CD8-positive, alpha-beta T cell (primary cell): ENCODE measurements at places on chromosomes 13 and 19.

DNA sequence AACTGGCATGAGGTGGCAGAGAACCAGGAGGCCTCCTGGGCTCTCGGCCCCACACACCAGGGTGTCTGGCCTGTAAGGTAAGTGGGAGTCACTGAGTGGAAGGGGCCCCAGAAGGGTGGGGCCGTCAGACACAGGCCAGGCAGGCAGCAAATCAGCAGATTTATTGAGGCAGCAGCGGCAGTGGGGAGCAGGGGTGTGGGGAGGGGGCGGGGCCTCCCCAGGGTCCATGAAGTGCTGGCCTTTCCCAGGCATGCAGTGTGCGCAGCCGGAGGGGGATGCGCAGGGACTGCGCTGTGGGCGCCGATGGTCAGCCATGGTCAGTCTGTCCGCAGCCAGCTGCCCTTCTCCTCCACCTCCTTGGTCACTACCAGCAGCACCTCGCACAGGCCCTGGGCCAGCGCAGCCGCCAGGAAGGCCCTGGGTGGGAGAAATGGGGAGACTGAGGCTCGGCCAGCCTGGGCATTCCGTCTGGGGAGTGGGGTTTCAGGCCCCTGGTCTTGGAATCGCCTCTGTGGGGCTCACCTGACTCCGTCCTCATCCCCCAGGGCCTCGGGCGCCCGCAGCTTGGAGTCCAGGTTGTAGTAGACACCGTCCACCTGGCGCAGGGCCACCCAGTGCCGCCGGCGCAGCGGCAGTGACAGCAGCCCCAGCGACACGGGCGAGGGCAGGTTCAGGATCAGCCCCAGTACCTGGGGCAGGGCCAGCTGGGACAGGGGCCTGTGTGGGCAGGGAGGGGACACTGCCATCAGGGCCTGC lies 5.0 kb downstream of the JOSD2 start:
- DNase-seq, result no peak

- DNase-seq, result peak; percentile 73
Observed at GRCh38 chr19:43765109-43765876, 10.5 kb upstream of the SMG9 start.

DNA sequence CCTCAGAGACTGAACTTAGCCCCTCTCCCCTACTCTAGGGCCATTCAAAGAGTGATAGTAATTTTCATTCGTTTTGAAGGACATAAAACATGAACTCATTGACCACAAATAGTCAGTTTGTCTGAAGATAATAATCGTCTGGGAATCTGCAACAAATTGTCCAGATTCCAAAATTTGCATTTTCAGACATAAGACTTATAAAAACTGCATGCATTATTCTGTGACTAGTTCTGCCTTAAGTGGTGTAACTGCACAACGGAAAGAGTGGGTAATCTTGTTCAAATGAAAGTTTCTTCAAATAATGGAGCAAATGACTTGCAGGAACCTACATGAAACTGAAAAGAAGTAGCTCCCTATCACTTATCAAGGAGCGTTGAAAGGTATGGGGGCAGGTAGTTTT lies 8.4 kb downstream of the CSNK1A1L start:
- DNase-seq, result no peak

DNA sequence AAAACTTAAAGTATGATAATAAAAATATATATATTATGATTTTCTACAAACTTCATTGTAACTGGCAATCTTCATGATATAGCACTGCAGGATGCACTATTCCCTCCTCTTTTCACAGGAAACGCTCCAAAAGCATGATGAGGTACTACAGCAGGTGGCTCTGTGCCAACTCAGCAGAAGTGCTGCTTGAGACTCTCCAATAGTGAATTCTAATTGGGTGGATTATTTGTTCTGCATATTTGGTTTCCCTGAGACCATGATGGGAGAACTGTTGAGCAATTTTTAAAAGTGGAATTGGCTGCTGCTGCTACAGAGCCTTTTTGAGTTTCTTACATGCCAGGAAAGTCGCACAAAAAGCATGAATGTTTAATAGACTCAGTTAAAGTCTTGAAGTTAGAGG lies 1782.4 kb upstream of the PCDH20 start:
- DNase-seq, result no peak

- no peak for DNase-seq
Observed at GRCh38 chr13:39483326-39483725, 119.7 kb downstream of the LHFPL6 start.

DNA sequence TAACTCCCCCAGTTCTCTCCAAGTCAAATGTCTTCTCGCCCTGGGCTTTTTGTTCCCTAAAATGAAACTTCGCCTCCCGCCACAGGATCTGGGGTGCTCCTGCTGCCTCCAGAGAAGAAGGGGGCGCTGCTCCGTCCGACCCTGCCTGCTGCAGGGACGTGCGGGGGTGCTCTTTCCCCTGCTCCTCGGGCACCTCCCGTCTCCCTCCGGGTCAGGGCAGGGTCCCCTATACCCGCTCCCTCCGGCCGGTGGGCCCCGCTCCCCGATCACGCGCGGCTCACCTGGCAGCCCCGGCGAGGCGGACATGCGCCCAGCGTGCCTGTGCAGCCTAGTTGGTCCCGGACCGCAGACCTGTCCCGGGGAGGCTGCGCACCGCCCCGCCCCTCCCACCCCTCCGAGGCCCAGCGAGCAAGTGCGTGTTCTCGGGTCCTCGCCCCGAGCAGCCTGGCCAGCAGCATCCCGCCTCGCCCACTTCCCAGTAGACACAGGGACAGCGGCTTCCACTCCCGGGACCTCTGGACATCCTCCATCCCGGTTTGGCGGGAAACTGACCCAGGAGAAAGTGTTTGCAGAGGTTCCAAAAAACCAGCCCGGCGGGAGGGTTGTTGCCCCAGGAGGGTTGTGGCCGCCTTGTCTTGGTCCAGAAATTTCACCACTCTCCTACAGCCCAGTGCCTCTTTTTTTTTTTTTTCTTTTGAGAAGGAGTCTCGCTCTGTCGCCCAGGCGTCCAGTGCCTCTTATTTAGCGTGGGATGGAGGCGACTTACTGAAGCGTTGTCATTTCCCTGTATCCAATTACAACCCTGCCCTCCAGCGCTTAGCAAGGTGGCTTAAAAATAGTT lies at the start of gene OXGR1:
Gene OXGR1 (minus strand): TSS at position 460 of the 841 bp plus-strand sequence. CDS start 6,717 bp downstream, outside the sequence.
- no peak for DNase-seq

GRCh38 chr13:95784161-95784899 lies 107.4 kb downstream of the DNAJC3 start:
- no peak for DNase-seq

DNA sequence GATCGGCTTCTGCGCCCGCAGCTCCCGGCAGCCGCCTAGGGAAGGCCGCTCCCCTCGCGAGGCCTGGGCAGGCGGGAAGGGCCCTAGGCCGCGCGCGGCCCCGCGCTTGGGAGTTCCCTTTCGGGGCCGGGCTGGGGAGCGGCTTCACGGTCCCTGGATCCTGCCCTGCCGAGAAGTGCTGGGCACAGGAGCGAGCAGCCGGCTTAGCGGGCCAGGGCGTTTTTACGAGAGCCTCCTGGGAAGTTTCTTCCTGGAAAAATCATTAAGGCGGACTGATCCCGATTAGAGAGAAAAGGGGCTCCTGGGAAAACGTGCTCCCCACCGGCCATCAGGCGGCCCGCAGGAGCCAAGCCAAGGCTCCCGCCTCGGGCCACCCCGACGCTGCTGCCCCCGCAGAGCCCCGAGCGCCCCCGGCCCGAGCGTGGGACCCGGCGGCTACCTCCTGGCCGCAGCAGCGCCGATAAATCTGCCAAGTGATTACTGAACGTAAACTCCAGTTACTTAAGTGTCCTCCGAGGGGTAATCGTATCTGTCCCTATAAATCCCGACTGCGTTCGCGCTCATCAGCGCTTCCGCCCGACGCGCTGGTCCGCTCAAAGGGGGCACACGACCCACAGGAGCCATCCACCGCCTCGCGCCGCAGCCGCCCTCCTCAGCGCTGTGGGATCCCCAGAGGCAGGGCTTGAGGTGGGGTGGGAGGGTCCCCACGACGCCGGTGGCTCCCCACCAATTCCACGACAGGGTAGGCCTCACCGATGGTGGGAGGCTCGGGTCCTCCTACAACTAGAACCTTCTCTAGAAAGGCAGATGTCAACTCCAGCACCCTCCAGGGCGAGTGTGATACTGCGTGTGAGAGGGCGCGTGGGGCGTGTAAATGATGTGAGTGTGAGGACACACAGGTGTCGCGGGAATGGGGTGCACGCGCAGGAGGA lies 2.8 kb downstream of the ZIC5 start:
- DNase-seq, result peak; percentile 8

DNA sequence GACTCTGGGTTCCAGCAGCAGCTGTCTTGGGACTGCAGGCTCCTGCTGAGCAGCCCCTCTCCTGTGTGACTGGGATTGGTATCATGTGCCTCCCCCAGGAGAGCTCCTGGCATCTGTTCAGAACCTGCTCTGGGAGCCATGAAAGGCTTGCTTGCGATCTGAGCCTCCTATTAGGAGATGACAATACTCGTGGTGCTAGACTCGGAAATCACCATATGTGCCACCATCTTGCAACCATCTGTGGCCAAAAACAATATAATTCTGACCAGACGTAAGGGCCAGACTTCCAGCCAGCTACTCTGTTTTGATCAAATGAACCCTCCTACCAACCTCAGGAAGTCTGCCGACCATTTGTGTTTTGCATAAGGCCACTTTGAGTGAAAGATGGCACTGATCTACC lies 484.7 kb downstream of the IRS2 start:
- DNase-seq, result no peak

- DNase-seq, result no peak
Observed at GRCh38 chr13:91155512-91156114, 191.9 kb upstream of the MIR17HG start.

GRCh38 chr13:32224916-32225315 lies 90.2 kb downstream of the ZAR1L start:
- DNase-seq, result no peak

DNA sequence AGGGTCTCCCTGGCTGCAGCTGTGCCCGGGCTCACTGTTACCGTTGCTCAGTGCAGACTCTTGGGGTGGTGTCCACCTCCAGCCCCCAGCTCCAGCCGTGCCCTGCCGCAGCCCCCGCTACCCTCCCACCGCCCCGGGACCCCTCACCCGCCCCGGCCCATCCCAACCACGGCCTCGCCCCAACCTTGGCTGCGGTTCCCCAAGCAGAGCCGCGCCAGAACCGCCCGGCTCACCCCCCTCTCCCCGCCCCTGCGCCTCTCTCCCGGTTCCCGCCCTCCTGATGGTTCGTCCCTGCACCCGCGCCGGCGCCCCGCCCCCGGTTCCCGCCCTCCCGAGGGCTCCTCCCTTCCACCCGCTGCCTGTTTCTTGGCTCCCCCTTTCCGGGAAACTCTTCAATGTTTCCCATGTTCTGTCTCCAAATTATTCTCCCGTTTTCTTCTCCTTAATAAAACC lies 40.3 kb downstream of the ANKRD10 start:
- DNase-seq, result peak; percentile 22

- DNase-seq, result no peak
Observed at GRCh38 chr19:49161987-49162386, 4.4 kb downstream of the TRPM4 start.

DNA sequence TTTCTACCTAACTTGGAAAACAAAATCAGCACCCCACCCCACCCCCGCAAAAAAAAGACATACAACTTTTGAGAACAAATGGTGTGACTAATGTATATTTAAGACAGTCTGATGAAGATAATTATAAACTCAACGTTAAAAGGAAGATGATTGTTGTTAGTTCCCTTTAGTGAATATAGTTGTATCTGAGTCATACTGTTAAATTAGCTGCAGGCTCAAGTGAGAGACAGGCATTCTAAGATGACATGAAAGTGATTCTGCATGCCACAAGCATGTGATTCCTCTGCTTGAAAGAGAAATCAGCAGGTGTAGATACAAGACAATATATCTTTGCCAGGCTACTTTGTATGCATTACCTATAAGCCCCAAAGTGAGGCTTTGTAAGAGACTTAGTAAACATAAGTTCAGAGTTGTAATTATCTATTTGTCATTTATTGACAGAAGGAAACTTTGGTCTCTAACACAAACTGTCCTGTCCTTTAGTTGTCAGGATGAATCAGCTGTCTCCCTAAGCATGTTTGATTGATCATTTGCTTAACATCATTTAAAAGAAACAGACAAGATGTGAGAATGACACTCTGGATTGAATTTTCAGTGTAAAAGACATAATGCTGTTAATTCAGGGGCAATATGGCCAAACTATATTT lies 319.4 kb upstream of the HTR2A start:
- DNase-seq, result no peak

GRCh38 chr19:50728084-50728737 lies 5.0 kb downstream of the CLEC11A start:
- peak; percentile 91 for DNase-seq

DNA sequence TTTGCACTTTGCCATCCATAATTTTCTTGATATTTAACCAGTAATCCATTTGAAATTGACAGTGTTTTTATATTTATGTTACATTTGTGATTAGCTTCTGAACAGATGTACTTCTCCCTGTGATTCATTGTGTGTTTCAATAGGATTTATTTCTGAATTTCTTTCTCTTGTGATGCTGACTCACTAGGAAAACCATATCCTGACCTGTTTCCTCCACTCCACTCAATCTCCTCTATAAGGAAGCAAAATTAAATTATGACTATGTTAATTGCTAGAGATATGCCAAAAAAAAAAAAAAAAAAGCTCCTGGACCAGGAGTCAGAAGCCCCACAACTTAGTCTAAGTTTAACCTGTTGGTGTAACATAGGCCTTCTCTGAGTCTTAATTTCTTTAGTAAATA lies 614.6 kb upstream of the SPRY2 start:
- DNase-seq, result no peak

DNA sequence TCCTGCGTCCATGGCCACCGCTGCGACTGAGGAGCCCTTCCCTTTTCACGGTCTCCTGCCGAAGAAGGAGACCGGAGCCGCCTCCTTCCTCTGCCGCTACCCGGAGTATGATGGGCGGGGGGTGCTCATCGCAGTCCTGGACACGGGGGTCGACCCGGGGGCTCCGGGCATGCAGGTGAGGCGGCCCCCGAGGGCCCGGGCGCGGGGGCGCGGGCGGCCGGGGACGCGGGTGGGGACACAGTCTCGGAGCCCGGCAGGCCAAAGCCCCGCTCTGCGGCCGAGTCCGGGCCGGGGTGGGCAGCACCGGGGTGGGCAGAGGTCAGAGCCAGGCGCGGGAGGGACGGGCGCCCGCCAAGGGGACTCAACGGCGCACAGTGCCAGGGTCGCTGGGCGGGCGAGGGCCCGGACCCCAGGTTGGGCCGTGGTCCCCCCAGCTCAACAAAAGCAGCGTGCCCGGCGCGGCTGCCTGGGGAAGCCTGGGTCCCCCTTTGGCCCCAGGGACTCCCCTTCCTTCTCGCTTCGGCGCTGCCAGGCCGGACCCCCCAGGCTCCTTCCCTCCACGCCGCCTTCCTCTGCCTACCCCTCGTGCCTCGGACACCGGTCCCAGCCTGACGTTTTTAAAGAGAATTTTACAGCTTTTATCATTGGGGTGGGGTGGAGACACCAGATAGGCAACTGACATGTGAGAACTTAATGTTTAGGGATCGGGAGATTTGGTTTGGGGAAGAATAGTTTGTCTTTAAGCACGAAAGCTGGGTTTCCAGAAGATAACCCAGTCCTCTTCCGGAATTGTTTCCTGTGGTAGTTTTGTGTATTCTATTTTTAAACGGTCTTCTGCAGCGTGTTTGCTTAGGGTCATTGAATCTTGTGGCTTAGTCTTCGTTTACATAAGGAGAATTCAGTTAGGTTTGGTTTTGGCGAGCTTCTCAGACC lies 509 bp downstream of the TPP2 start:
- peak; percentile 47 for DNase-seq

DNA sequence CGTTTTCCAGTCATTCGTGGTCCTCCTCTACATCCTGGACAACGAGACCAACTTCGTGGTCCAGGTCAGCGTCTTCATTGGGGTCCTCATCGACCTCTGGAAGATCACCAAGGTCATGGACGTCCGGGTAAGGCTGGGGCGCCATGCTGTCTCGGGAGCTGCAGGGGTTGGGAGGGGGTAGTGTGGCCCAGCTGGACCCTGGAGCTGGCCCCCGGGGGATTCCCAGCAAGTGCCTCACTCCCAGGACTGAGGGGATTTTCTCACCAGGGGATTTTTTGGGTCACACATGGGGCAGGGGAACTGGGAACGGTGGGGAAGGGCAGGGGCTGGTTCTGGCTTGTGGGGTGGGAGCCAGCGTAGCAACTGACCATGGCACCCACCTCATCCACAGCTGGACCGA lies 10.8 kb upstream of the RELB start:
- DNase-seq, result no peak
